Lower leg skin (tissue), 4 donors: ENCODE measurements at places on chromosomes 1 and 21.

GRCh38 chr1:75613916-75614315 is 3.0 kb upstream of the SLC44A5 start:
- DNase-seq: no peak

GRCh38 chr1:161989108-161989507 is 34.6 kb downstream of the OLFML2B start:
- DNase-seq: no peak

- DNase-seq: no peak
Observed at GRCh38 chr21:37886726-37887299, 29.4 kb downstream of the KCNJ6 start.

DNA sequence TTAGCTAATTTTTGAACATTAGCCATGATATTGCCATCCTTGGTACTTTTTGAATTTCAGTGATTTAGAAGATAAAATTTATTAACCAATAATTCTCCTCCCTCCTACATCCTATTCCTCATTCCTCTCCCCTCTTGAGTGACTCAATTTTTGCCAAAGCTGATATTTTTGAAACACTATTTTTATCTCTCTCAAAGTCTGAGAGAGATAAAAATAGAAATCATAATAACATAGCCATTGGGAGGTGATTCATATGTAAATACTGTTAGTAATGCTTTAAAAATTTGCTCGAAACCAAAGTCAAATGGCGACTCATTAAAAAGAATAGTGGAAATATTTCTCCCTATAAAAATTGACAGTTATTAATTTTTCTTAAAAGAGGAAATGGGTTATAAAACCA is 97.4 kb downstream of the PATJ start:
- no peak for DNase-seq

- no peak for DNase-seq
Observed at GRCh38 chr1:190243056-190243455, 234.6 kb downstream of the BRINP3 start.

GRCh38 chr1:24390924-24391782 is 22.4 kb downstream of the STPG1 start:
- DNase-seq: peak; percentile 80

DNA sequence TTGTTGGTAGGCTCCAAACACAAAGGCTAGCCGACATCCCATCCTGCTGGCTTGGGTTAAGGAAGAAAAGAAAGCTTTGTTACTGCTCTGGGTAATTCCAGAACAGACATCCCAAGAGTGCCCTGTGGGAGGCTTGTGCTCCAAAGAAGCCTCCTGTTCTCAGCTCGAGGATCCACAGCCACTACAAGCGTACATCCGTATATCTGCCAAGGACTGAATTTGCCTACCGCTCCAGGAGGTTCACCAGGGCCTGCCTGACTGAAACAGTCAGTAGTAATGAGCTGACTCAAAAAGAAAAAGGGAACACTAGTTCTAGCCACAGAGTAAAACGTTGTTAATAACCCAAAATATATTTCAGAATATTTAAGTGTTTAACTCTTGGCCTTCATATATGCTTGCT is 24.8 kb upstream of the MUTYH start:
- no peak for DNase-seq
